ENCODE measurements at places on chromosomes 12 and 14.

GRCh38 chr14:89493406-89493805 is 76.4 kb upstream of the FOXN3 start:
- no peak for DNase-seq

DNA sequence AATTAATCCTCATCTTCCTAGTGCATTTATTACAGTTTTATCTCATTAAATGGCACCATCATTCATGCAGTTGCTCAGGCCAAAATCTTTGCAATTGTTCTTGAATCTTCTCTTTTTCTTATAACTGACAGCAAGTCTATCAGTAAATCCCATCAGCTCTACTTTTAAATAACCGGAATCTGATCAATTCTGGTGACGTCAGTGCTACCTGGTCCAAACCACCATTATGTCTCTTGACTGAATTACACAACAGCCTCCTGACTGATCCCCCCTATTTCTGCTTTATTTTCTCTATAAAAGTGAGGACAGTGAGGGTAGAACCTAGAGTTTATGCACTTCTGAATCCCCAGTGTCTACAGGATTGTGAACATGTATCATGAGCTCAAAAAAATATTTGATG is 787.4 kb downstream of the AACS start:
- DNase-seq: no peak

DNA sequence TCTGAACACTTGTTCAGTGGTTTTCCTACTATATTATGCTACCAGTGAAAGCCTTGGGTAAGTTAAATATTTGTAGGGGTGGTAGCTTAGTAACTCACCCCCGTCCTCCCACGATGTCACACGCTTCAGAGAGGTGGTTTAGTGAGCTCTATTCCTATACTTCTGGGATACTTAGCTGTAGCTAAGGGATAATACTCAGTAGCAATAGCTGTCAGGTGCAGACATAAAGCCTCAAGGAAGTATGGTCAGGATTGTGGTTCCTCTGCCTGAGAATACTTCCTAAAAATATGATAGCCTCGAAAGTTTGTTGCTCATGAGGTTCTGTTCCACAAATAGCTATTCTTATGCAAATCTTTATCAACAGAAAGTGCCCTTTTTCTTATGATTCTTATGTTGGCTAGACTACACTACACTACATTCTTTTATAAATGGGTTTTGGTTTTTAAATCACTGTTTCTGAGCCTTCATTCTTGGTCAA is 11.9 kb downstream of the DLST start:
- DNase-seq: no peak

DNA sequence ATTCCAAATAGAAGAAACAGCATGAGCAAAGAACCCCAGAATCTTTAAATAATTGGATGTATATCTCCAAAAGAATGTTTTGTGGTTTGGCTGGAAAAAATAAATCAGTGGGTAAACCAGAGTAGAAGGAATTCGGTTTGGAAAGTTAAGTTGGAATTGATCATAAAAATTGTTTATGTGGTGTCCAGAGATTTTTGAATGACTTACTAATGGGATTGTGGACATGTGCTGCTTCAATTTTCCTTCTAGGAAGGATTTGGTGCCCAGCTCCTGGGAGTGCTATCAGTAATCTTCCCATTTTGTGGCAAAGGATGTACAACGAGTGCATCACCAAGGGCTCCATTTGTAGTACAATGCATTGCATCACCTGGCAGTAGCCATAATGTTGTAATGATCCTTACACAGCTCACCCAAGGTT is 224.8 kb downstream of the SLC16A7 start:
- DNase-seq: no peak

DNA sequence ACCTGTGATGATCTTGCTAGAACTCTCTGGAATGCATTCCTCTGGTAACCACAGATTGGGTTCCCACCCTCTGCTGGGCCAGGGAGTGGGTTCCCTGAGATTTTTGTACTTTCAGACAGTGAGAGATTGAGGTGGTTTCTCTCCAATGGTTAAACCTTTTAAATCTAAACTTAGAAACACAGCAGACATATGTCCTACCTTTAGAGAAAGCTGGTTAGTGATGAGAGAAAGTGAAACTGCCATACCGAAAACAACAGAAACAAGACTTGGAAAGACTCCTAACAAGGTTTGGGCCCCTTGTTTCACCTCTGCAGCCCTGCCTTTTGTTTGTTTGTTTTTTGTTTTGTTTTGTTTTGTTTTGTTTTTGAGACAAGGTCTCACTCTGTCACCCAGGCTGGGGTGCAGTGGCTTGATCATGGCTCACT is 9.7 kb upstream of the SGPP1 start:
- no peak for DNase-seq

- no peak for DNase-seq
Observed at GRCh38 chr14:55802986-55803872, 223.2 kb downstream of the KTN1 start.

GRCh38 chr14:33347796-33348195 is 409.1 kb downstream of the NPAS3 start:
- no peak for DNase-seq

- no peak for DNase-seq
Observed at GRCh38 chr12:89307474-89308253, 44.6 kb downstream of the DUSP6 start.

DNA sequence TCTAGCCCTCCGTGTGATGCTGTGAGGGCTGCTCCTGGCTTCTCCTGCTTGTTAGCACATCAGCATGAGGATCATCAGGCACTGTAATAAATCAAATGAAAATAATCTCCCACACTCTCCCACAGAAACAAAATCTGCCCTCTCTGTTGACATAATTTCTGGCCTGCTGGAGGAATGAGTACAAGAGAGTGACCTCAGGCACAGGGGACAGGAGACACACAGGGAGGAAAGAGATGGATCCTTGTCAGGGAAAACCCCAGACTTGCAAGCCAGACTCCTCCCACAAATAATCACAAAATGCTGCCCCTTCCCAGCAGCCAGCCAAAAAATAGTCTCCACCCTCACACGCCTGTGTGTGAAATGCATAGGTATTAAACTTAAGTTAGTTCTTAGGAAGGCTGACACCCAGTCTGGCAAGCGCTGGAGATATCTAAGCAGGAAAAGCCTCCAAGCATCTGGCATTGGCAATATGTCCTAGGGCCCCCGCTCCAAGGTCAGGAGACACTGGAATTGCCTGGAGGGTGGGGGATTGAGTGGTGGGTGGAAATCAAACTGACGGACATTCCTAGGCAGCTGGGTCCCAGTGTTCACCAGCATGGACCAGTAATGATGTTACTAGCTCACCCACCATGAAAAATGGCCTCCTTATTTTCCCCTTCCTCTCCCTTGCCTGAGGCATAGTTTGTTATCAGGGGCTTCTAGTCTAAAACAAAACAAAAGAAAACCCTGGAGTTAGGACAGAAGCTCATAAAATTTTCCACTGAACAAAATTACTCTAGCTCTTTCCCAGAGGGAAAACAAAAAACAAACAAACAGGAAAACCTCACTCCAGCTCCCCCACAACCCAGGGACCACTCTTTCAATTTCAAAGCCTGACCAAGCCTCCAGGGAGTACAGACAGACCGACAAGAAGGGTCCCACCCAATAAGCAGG is 22.0 kb downstream of the SMUG1 start:
- no peak for DNase-seq

DNA sequence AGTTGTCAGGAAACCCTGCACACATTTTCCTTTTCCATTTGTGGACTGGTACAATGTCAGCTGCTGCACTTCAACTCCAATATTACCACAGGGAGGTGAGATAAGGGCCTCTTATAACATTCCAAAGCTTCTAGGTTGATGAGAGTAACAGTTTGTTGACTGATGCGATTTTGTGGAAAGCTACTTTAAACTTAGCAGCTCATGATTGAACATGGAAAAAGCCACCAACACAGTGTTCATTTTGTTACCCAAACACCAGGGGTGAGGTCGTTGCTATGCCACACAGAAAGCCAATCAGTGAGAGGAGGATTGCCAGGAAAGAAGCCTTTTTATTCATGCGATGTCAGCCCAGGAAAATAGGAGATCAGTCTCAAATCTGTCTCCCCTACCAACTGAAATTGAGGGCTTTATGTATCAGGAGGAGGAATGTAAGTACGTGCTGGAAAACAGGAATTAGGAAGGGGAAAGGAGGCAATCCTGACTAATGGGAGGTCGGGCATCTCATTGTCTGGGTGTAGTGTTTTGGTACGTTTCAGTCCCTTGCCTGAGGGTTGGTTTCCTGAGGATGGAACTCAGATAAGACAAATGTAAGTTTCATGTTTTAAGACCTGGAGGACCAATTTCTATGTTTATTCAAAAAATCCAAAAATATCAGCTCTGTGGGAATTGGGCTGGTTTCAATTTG is 92.7 kb upstream of the PLEKHA5 start:
- no peak for DNase-seq

DNA sequence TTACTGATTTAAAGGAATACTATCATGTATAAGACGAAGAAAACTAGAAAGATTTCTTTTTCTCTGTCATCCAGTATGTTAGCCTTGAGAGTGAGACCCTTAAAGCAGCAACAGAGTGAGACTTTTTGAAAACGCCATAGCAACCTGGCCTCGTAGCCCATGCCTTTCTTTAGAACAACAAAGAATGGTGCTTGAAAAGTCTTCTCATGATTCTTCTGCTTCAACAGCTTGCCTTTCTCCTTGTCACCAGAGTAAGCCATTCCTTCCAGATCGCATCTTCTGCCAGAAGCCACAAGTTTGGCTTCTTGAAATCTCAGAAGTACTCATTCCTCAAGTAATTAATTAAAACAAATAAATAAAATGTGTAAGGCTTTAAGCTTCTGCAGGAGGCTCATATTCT is 109.3 kb downstream of the PDE3A start:
- no peak for DNase-seq

DNA sequence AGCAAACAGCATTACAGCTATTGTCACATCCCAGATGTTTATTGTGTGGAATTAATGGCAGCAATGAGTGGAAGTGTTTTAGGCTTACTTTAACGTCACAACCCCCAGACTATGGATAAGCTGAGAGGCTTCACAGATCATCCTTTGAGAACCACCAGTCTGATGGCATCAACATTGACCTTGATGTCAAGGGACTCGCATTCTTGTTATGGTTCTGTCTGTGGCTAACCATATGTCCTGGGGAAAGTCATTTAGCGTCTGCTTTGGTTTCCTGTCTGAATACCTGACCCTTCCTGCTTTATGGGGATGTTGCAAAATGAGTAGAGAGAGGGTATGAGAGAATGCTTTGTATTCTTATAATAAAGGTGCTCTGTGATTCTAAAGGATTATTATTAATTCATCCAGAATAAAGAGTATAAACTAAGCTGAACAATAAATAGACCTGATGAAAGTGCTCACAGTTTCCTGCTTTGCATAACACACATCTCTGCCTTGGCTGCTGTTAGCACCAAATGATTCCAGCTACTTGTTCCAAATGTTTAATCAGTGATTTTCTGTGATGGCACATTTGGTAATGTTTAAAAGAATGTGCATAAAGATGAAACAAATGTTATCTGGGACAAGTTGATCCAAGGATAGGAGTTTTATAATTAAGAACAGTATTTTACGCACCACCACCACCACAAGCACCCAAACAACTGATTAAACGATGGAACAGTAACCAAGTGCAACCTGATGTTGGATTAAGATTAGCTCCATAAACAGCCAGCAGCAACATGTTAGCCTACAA is 116.9 kb upstream of the LRIG3 start:
- DNase-seq: no peak

GRCh38 chr12:74449872-74450271 is 87.8 kb upstream of the ATXN7L3B start:
- DNase-seq: no peak

DNA sequence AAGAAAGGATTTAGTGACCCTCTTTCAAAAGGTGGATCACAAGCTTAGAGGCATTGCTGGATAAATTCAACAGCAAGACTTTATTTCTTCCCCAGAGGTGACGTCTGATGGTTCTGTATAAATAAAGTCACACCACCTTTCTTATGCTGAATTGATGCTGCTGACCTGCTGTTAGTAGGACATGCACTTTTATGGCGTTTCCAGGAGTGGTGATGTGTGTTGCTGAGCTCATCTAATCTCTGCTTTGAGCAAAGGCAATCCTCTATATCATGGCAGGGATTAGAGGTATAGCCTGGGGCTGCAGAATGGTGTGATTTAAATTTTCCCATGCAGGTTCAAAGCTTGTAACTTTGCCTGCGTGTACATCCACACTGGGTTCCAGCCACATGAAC is 94.9 kb downstream of the ETV6 start:
- no peak for DNase-seq

DNA sequence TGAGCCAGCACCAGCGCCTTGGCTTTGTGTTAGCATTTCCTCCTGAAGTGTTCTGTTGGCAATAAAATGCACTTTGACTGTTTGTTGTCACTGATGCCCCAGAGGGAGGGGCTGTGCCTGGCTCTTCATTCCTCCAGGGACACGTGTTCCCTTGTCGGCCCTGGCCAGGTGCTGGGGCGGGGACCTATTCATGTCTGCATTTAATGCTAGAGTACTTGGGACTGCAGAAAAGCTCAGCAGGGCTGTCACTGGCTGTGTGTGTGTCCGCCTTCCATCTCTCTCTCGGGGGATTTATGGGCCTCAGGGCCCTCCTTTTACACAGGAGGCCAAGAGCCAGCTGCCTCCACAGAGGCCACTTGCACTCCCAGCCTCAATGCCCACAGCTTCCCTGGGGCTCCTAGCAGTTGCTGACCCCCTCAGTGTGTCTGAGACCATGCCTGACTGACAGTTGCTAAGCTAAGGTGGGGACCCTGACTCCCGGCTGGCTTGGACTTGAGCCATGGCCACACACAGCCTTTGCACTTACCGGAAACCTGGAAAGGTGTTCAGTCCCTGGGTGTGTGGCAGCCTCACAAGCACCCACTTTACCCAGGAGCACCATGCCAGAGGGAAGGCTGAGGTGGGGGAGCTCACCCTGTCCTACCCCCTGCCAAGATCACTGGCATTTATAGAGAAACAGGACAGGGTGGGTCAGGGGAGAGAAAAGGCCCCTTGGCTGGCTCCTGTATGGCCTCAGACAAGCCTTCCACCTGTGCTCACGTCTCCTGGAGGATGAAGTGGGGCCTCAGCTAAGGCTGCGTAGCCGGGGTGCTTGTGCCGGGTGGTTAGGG is 27.8 kb downstream of the HIP1R start:
- no peak for DNase-seq

GRCh38 chr12:67484791-67485480 is 163.6 kb upstream of the DYRK2 start:
- no peak for DNase-seq

- DNase-seq: no peak
Observed at GRCh38 chr12:26746121-26746714, 86.8 kb downstream of the ITPR2 start.

GRCh38 chr14:101061411-101062064 is 158.0 kb upstream of the RTL1 start:
- no peak for DNase-seq

- DNase-seq: no peak
Observed at GRCh38 chr12:108110844-108111243, 18.2 kb upstream of the WSCD2 start.
